Kidney capillary endothelial cell (primary cell): ENCODE measurements at places on chromosomes 1 and 21.

GRCh38 chr1:197811769-197812168 lies 36.5 kb upstream of the DENND1B start:
- DNase-seq = no peak

DNA sequence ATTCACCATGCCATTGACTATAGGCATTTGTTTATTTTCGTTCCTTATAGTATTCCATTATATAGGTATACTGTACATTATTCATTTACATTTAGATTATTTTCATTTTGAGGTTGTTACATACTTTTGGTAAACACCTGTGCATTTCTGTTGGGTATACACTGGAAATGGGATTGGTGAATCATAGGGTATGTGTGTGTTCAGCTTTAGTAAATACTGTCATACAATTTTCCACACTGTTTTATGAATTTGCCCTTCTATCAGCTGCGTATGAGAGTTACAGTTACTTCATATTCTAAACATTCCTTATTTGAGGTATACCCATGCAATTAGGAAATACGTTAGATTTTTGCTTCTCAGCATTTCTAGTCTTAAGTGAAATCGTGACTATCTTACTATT lies 55.1 kb upstream of the FASLG start:
- no peak for DNase-seq

GRCh38 chr1:157312082-157312812 lies 174.1 kb upstream of the ETV3 start:
- DNase-seq = no peak

- DNase-seq = no peak
Observed at GRCh38 chr1:28156821-28157220, 19.7 kb downstream of the PTAFR start.

GRCh38 chr21:26473471-26473870 lies 99.6 kb downstream of the CYYR1 start:
- no peak for DNase-seq

DNA sequence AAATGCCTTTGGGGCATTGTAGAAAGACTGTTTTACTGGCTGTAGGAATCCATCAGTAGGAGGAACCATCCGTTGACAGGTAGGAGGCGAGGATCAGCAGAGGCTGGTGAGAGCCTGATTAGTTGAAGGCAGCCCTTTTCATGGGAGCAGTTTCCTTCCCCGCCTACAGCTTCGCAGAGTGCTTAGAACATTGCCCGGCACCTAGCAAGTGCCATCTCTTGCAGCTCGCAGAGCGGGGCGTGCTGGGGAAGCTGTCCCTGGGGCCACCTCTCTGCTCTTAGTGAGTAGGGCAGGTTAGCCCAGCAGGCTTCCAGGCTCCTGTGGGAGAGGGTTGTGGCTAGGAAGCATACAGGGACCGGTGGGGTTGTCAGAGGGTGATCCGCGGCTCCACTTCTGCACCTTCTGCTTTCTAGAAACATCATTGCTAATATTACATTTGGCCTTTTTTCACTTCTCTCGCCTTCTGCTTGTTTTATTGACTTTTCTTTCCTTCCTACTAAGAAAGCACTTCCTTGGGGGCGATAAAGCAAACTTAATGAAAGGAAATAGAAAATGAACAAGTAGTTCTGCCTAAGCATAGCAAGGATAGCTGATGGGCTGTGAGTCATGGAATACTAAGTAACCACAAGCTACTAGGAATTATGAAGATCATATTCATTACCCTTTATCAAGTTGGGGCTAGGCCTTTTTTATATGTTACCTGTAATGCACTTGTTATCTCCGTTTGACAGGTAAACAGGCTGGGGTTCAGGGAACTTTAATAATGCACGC lies 176.7 kb downstream of the GALNT2 start:
- no peak for DNase-seq

- no peak for DNase-seq
Observed at GRCh38 chr1:8699679-8700078, 117.8 kb downstream of the RERE start.

DNA sequence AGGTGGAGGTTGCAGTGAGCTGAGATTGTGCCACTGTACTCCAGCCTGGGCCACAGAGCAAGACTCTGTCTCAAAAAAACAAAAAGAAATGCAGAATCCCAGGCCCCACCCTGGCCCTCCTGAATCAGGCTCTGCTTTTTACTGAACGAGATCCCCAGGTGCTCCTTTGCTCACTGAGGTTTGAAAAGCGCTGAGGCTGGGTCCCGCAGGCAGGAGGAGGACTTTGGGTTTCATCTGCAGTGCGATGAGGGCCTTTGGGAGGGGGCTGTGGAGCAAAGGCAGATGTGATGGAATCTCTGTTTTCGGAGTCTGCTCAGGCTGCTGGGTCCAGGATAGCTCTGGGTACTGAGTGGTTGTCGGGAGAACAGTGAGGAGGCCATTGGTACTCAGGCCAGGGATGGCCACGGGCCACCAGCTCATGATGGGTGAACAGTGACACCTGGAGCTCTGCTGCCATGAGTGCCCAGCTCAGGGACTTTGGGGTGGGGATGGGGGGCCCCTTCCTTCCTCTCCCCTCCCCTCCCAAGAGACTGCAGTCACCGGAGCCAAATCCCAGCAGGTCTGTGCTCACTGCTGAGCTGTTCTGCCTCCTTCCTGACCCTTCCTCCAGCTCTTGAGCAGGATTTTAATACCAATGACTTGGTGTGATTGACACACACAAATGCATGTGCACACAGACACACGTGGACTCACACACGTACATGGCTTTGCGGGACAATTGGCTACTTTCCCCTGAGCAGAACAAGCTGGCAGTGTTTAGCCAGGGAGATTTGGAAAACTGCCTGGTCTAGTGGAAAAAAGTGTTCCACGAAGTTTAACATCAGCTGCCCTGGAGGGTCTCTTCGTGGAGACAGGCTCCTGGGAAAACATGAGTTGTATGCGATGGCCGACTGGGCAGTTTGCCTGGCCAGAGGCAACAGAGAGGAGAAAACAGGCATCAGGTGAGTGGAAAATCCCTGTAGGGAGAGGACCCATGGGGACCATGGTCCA lies 3.6 kb upstream of the DHRS3 start:
- no peak for DNase-seq
